ENCODE measurements at places on chromosomes 16 and 17.

DNA sequence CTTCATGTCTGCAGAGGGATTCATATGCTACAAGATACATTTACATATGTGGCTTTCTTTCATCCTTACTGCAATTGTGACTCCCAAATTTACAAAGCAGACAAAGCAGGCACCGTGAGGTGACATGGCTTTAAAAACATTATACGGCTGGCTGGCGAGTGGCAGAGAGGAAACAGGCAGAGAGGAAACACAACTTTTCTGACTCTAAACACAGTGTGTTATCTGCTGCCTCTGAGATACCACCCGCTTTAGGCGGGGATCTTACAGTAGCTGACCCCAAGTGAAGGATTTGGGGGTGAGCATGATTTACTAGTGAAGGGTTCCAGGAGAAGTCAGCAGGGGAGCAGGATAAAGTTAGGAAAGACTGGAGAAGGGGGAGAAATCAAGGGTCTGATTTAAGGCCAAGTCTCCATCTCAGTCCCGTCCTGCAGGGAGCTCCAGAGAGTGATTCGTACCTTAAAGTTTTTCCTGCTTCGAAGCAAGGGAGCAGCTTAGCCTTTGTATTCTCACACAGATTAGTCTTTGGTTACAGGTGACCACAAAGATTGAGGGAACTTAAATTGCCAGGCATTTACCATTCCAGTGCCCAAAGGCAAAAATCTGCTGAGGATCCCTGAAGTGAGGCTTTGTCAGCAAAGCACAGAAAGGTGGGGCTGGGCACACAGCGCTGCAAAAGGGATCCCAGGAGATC is 355.0 kb downstream of the GRIN2A start:
- H3K36me3 ChIP-seq: no peaks in the 10 kb centered on the region
- no peaks in the 10 kb centered on the region for H3K4me1 ChIP-seq
- H3K27ac ChIP-seq: no peak overlapping the region
- H3K4me3 ChIP-seq: no peak overlapping the region
- DNase-seq: no peak
- H3K27me3 ChIP-seq: no peaks in the 10 kb centered on the region

DNA sequence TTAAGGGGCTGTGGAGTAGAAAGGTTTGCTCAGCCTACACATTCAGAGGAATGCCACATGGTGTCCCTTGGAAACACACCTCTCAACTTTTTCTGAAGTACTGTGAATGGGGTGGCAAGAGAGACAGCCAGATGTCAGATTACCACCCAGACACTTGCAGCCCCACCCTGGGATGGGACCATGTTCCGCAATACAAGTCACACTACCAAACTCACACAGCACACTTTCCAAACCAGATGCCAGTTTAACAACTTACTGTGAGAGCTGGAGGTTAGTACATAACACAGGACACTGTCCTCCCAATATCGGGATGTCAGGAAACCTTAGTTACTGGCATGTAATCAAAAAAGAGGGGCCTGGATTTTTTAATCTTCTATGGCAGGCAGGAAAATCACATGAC is 7.9 kb downstream of the USP7 start:
- DNase-seq: no peak
- no peak overlapping the region for H3K27ac ChIP-seq
- no peaks in the 10 kb centered on the region for H3K27me3 ChIP-seq
- H3K4me1 ChIP-seq: peaks cover 88% of the 10 kb centered on the region

- peak overlapping the region; percentile 89 for H3K4me3 ChIP-seq
- H3K27ac ChIP-seq: no peak overlapping the region
- H3K4me1 ChIP-seq: peaks cover 23% of the 10 kb centered on the region
- peaks cover 18% of the 10 kb centered on the region for H3K36me3 ChIP-seq
- H3K27me3 ChIP-seq: no peaks in the 10 kb centered on the region
These were observed 329 bp upstream of the NLE1 start for GRCh38 chr17:35142467-35142796.

GRCh38 chr17:65085397-65085796 is 28.9 kb upstream of the GNA13 start:
- no peak for DNase-seq
- H3K27ac ChIP-seq: no peak overlapping the region
- H3K4me1 ChIP-seq: no peaks in the 10 kb centered on the region
- H3K36me3 ChIP-seq: no peaks in the 10 kb centered on the region
- H3K27me3 ChIP-seq: no peaks in the 10 kb centered on the region

- no peaks in the 10 kb centered on the region for H3K27me3 ChIP-seq
- H3K4me3 ChIP-seq: no peak overlapping the region
- no peak for DNase-seq
- peaks cover 28% of the 10 kb centered on the region for H3K4me1 ChIP-seq
- peaks cover 10% of the 10 kb centered on the region for H3K36me3 ChIP-seq
- H3K27ac ChIP-seq: no peak overlapping the region
These were observed 9.6 kb downstream of the SLC7A6 start for GRCh38 chr16:68273896-68274295.

DNA sequence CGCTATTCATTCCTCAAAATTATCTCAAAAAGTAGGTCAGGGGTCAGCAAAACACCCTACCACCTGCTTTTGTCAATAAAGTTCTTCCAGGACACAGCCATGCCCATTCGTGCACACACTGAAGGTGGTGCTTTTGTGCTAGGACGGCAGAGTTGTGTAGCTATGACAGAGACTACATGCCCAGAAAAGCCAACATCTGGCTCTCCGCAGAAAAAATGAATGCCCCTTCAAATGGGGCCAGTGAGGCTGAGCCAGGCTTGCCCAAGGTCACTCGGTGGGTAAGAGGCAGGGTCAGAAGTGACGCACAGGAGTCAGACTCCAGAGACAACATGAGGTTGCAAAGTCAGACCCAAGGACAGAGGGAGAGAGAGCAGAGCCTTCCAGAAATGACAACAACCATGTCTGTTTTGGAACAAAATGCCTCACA is 200.1 kb downstream of the XYLT1 start:
- no peaks in the 10 kb centered on the region for H3K36me3 ChIP-seq
- peaks cover 7% of the 10 kb centered on the region for H3K4me1 ChIP-seq
- H3K27ac ChIP-seq: no peak overlapping the region
- no peak for DNase-seq
- H3K4me3 ChIP-seq: no peak overlapping the region
- no peaks in the 10 kb centered on the region for H3K27me3 ChIP-seq

GRCh38 chr17:76681222-76682137 is 29.3 kb downstream of the MXRA7 start:
- no peaks in the 10 kb centered on the region for H3K27me3 ChIP-seq
- no peak for DNase-seq
- H3K36me3 ChIP-seq: peaks cover 23% of the 10 kb centered on the region
- no peak overlapping the region for H3K4me3 ChIP-seq
- H3K27ac ChIP-seq: peak overlapping the region; percentile 84

DNA sequence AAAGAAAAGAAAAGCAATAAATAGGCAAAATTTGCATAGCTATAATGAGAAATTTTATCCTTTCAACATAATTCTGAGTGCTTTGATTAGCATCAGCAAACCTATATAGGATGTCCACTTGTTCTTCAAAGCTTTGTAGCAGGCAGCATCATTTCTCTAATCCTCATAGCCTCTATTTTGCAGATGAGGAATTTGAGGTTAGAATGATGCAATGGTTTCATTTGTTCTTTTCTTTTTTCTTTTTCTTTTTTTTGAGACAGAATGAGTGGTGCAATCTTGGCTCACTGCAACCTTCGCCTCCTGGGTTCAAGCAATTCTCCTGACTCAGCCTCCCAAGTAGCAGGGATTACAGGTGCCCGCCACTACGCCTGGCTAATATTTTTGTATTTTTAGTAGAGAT is 594.4 kb downstream of the TOX3 start:
- no peak overlapping the region for H3K4me3 ChIP-seq
- no peaks in the 10 kb centered on the region for H3K4me1 ChIP-seq
- no peak for DNase-seq
- H3K36me3 ChIP-seq: no peaks in the 10 kb centered on the region

DNA sequence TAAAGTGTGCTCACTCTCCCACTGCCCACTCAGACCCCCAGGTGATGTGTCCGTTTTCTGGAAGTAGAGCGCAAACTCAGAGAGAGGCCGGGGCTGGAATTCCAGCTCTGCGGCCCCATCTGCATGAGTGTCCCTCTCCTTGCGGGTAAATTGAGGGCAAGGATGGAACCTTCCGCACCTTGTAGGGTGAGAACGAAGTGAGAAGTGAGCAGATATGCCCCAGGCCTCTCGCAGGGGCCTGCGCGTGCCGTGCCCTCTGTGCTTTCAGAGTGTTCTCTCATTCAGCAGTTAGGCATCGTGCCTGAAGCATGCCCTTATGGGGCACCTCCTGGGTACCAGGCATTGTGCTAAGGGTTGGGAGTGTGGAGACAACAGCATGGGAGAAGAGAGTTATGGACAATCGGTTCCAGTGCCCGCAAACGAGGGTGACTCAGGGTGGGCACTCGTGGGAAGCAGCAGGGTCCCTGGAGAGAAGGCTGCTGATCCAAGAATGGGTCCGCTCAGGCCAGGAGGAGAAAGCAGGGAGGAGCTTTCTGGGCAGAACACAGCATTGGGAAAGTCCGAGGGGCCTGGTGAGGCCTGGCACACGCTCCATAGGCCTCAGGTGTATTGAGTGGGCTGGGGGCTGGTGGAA is 23.8 kb downstream of the CMIP start:
- H3K4me3 ChIP-seq: no peak overlapping the region
- H3K4me1 ChIP-seq: peaks cover 65% of the 10 kb centered on the region
- no peaks in the 10 kb centered on the region for H3K36me3 ChIP-seq
- no peak overlapping the region for H3K27ac ChIP-seq
- DNase-seq: no peak

GRCh38 chr17:64382061-64382583 is 8.5 kb downstream of the PECAM1 start:
- H3K36me3 ChIP-seq: no peaks in the 10 kb centered on the region
- no peak overlapping the region for H3K4me3 ChIP-seq
- no peak for DNase-seq

Measured in vagina (tissue), 2 donors.